ENCODE measurements at places on chromosomes 13 and 19. TPM values are rescaled to one million over a fixed set of nuclear protein-coding genes. Genes with fewer than 3 reads are reported as not detected.

Gene PTPRS
- total RNA-seq = 163 TPM

Gene FCAR
- not detected for total RNA-seq

Gene IFNL1
- not detected for total RNA-seq

Gene NALCN
- total RNA-seq = 0.80 TPM

Gene MUC16
- total RNA-seq = under 0.01 TPM

Gene CEACAM20
- not detected for total RNA-seq

Gene ARGLU1
- 23.0 TPM for total RNA-seq

Gene CD79A
- total RNA-seq = 0.64 TPM

Gene TEAD2
- 56.4 TPM for total RNA-seq

Gene FAM124A
- 1.2 TPM for total RNA-seq

Gene EDNRB
- total RNA-seq = 10.2 TPM

Gene CGB3
- not detected for total RNA-seq

Gene ZNF442
- 0.26 TPM for total RNA-seq

Gene DCLK1
- 4.1 TPM for total RNA-seq

Gene ZNF536
- total RNA-seq = not detected

Gene HCST
- not detected for total RNA-seq

Gene METTL21C
- total RNA-seq = not detected

Gene KRTDAP
- not detected for total RNA-seq

Gene HPN
- not detected for total RNA-seq

Gene LRRC63
- total RNA-seq = not detected

Gene KISS1R
- total RNA-seq = 0.39 TPM

Gene SLITRK1
- total RNA-seq = not detected

Gene CFAP97D2
- not detected for total RNA-seq

Data from epithelial cell of alveolus of lung (primary cell).